ENCODE measurements at places on chromosomes 5 and 9.

GRCh38 chr5:180486636-180487149 is 7.5 kb upstream of the CNOT6 start:
- DNase-seq: no peak

DNA sequence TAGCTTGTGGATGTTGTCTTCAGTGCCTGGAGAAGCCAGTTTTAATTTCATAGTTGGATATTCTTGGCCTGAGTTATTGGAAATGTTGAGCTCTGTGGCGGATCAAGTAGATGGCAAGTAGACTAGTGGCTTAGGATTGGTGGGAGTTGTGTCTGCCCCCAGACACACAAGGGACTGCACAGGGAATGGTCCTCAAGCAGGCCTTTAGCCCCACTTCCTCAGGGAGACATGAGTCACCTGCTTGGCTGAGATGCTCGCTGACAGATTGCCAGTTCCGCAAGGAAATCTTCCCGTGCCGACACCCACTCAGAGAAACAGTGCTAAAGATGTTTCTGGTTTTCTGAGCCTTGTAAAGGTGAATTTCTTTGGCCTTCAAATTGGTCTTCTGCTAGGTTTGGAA is 18.8 kb upstream of the CATSPER3 start:
- DNase-seq: no peak

DNA sequence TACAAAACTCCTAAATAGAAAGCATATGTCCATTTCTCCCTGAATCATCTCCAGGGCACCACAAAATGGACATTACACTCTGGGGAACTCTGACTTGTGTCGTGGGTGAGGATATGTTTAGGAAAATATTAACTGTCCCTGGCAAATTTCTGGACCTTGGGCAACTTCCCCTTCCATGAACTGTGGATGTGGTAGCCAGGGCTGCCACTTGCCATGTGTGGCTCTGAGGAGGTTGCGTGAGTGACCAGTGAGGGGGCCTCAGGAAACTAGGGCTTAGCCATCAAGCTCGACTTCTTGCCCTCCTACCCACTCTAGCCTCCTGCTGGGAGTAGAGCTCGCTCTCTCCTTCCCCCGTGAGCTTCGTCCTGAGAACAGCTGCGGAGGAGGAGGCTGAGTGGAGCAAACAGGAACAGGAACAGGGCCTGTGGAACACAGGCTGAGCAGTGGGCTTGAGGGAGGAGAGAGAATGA is 13.8 kb upstream of the STC2 start:
- no peak for DNase-seq

GRCh38 chr5:165871291-165871690 is 2365.9 kb downstream of the MAT2B start:
- no peak for DNase-seq

DNA sequence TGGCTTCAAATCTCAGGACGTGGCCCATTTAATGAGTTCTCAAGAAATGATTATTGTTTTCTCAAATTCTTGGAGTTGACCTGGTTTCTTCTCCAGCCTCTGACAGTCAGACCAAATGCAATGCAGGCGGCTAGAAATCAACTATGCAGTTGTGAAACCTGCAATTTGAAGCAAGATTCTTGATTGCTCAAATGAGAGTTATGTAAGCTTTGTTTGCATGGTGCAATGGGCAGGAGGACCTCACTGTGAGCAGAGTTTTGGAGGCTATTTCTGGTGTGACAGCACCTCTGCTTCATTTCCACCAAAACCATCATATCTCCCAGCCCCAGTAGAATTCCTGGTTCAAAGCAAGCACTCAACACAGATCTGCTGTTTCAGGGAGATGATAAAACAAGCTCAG is 500.0 kb upstream of the KLF4 start:
- DNase-seq: no peak

DNA sequence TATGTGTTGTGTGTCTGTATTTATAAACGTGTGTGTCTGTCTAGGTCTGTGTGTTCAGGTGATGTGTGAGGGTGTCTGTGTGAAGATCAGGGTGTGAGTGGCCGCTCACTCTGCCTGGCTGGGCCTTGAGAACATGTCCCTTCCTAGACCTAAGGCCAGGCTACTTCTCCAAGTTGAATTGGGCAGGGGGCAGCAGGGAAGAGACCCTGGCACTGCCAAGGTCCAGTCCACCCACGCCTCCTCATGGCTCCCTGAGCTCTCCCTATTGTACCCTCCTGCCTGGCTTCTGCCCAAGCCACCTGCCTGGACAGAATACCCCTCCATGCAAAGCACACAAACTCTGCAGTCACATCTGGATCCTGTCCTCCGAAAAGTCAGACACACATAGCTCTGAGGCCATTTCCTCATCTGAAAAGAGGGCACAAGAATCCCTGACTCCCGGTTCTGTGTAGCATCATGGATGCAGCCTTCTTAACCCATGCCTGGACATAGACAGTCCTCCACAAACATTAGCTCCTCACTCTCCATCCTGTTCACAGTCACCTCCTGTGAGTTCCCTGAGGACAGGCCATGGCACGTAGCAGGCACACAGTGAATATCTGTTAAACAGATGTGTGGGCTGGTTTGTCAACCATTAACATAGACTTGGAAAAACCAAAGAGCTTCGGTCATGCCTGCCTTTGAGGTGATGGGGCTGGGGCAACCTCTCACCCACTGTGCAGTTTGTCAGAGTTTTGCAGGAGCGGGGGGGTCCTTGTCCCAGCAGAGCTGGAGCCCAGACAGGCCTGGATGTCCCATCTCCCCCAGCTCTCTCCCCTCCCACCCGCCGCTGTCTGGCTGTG is 167.8 kb upstream of the MVB12B start:
- DNase-seq: no peak

- no peak for DNase-seq
Measured at GRCh38 chr5:161283296-161283695, 263.2 kb downstream of the GABRB2 start.

- no peak for DNase-seq
Measured at GRCh38 chr5:163727028-163727427, 221.6 kb downstream of the MAT2B start.

- no peak for DNase-seq
Measured at GRCh38 chr5:149489605-149490037, 61.6 kb downstream of the CSNK1A1 start.

DNA sequence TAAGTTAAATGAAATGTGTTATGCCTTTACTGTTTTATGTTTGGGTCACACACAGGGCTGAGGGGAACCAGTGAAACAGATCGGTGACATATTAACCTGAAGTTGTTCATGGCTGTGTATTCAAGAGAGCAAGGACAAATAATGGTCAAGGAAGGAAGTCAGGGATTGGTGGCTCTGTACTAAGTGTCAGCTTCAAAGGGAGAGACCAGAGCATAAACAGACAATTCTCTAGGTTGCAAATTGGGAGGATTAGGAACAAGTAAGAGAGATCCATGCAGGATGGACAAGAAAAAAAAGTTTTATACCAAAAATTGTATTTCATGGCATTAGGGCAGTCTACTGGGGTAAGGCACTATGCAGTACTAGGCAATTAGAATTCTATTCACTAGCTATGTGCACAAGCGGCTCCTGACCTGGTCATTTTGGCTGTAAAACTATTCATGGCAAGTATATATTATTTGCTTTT is 156.3 kb downstream of the PLPPR1 start:
- no peak for DNase-seq

GRCh38 chr9:136245219-136246150 is at the start of gene QSOX2:
TSS of gene QSOX2 (minus strand) at chr9:136245812. CDS start at chr9:136245803, 9 bp downstream.
- peak; percentile 80 for DNase-seq

DNA sequence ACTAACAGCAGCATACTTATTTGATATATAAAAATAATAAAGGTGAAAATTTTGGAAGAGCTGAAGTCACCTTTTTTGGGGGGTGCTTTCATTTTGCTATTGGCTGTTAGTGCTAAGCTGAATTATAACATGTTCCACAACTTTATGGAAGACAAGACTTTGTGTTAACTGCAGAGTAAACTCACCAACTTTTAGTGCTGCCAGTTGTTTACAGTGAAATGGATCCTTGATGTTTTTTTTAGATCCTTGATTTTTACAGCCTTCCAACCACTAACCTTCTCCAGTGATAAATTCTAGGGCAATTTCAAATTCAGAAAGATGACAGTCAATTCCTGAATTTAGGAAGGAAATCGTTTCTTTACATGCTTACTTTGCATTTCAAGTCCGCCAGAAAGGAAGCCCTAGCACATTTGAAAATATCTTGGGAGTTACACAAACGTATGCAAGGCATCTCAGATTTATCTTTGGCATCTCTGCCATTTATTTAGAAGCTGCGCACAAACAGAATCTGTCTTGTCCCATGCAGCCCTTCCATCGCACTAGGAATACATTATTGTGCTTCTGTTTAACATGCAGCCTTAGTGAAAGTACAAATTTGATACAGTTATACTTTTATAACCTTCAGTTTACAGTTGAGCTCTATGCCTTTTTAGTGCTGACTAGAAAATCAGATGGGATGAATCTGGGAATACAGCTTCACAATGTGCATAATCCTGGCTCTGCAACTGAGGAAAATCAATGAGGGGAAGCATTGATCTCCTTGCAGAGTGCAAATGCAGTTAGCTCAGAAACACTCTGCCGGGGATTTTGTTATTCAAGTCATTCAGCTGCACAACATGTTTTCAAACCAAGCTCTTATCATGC is 142.4 kb upstream of the ZNF608 start:
- DNase-seq: no peak

GRCh38 chr5:86981898-86982297 is 285.8 kb upstream of the RASA1 start:
- no peak for DNase-seq

DNA sequence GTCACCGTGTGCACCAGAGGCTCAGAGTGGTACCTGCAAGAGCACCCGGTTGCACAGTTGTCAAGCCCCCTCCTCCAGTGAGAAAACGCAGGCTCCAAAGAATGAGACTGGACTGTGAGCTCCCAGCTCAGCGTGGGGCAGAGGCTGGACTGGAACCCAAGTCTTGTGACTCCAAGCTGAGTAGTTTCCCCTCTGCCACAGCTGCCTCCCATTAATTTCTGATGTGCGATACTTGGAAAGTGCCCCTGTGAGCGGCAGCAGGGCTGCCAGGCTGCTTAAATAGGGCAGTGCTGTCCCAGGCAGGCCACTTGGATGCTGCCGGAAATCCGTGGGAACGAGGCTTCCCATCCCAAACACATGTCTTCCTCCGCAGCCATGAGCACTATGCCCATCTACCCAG is 62.2 kb upstream of the ANGPTL2 start:
- no peak for DNase-seq

- DNase-seq: no peak
Measured at GRCh38 chr5:150243590-150243989, 46.0 kb downstream of the CAMK2A start.

DNA sequence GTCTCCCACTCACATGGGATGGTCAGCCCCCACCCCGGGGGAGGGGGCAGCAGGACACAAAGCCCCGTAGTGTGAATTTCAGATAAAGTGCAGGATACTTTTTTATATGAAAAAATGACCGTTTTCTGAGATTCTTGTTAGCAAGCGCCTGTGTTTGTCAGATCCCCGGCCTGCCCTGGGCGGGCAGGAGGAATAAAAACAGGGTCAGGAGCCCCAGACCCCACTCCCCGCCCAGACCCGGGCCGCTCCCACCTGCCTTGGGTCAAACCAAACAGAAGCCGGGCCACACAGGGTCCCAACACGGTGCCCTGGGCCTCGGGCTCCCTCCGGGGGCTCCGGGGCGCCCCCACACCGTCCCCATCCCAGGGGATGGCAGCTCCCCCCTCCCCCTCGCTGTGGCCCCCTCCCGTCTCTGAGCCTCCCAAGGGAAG is 13.5 kb upstream of the NRARP start:
- DNase-seq: no peak

GRCh38 chr9:34989003-34989945 is at the start of gene DNAJB5:
TSS of gene DNAJB5 (plus strand) at chr9:34989745. CDS start at chr9:34990631, 886 bp downstream.
- peak; percentile 95 for DNase-seq

- no peak for DNase-seq
Measured at GRCh38 chr5:170546282-170546681, 42.5 kb downstream of the KCNIP1 start.

DNA sequence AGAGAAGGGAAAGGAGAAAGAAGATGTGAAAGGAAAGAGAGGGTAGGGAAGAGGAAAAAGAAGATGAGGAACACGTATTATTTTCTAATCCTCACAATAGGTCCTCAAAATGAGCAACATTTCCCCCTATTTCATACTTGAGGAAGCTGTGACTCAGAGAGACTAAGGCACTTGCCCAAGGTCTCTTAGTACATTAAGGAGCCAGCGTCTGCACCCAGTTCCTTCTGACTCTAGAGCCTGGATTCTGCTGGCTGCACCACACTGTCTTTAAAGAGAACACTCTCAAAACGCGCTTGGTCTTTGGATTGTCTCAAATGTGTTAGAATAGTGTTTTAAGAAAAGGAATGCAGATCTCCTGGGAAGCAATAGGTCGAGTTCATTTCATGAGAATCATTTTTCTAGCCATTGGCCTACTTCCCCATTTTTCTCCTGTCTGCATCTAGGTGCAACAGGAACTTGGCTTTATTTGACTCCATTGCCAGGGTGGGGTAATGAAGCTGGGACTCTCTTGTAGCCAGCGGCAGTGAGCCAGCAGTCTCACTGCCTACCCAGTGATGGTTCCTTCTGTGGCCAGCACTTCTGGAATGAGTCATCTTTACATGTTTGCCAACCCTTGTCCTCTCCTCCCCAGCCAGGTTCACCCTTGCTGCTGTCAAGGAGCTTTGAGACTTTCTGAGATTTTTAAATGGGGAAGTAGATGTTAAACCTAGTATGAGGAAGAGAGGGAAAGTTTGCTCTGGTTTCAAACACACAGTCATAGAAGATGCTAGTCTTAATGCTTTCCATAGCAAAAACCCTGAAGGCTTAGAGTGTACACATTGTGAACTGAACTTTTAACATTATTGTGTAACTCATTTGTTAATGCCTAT is 82.7 kb downstream of the DOCK8 start:
- no peak for DNase-seq

GRCh38 chr5:54539001-54539400 is 21.4 kb downstream of the SNX18 start:
- no peak for DNase-seq

DNA sequence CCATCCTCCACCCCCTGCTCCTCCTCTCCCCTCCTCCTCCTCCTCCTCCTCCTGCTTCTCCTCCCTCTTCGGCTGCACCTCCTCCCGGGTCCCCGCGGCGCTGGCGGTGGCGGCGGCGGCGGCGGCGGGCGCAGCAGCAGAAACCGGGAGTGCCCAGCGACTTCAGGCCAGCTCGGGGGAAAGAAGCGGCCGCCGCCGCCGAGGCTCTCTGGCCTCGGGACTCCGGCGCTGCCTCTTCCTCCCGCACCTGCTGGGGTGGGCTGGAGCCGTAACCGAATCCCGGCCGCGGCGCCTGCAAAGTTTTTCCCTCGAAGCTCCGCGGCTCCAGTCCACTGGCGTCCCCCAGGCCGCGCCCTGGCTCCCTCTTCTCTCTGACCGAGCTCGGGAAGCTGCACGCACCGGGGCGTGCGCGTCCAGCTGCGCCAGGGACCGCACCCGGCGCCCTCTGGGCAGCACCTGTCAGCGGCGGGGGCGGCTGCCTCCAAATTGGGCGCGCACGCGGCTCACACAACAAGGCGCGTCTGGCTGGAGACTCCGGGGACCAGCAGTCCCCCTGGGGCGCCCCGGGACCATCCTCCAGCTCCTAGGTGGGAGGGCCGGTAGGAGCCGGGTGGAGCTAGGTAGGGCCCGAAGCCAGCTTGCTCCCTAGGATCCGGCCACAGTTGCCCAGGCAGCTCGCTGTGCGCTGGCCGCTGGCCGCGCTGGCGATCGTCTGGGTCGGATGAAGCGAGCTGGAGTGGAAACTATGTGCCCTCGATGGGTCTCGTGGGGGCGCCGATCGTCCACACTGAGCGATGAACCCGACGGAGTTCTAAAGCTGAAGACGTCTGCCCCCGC is at the start of gene MCTP1:
Gene MCTP1, minus strand, starts transcription at position 523 of the 837 bp plus-strand sequence.
- no peak for DNase-seq

- DNase-seq: no peak
Measured at GRCh38 chr5:121384359-121384758, 467.3 kb upstream of the FTMT start.
